ENCODE measurements at places on chromosomes 12 and 14. TPM values are rescaled to one million over a fixed set of nuclear protein-coding genes. Genes with fewer than 3 reads are reported as not detected.

- DNase-seq = no peak
- no peaks in the 10 kb centered on the region for H3K36me3 ChIP-seq
- H3K4me3 ChIP-seq = no peak overlapping the region
- H3K4me1 ChIP-seq = no peaks in the 10 kb centered on the region
- no peak overlapping the region for H3K27ac ChIP-seq
- H3K27me3 ChIP-seq = no peaks in the 10 kb centered on the region
Observed at GRCh38 chr14:80146941-80147340, 64.4 kb downstream of the DIO2 start.

DNA sequence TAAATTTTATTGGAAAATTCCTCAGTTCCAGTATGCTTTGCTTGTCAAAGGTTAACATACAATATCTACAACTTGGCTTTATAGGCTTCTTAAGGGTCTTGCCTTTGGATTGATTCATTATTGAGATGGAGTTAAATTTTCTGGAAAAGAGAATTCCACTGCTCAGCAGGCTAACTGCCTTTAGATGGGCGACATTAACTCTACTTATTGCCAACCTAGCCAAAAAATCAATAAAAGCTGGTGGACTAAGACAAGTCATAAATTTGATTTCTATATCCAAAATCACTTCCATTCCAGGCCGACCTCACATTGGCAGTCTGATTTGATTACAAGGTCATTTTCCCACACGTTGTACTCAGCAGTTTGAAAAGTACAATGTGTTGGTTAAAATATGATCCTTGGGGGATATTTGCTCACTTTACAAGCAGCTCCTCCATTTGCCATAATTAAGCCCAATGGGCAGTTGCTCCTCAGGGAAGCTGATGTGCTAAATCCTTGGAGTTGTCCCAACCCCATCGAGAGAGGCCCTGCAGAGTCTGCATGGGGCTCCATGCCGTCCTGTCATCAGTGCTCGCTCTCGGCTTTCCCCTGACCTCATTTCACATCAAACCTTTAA is 36.1 kb upstream of the CRY1 start:
- no peak overlapping the region for H3K4me3 ChIP-seq
- H3K27me3 ChIP-seq = peaks cover 4% of the 10 kb centered on the region
- H3K4me1 ChIP-seq = no peaks in the 10 kb centered on the region
- H3K36me3 ChIP-seq = no peaks in the 10 kb centered on the region

- peaks cover 63% of the 10 kb centered on the region for H3K27me3 ChIP-seq
- H3K36me3 ChIP-seq = no peaks in the 10 kb centered on the region
- no peak for DNase-seq
- no peak within 1 kb of the TSS for H3K27ac ChIP-seq
- H3K4me3 ChIP-seq = no peak within 1 kb of the TSS
- no peaks in the 10 kb centered on the region for H3K4me1 ChIP-seq
Observed at GRCh38 chr12:52366738-52367485, at the start of gene KRT85. KRT85 (minus strand) TSS chr12:52367481; CDS start chr12:52367405, 76 bp downstream.

DNA sequence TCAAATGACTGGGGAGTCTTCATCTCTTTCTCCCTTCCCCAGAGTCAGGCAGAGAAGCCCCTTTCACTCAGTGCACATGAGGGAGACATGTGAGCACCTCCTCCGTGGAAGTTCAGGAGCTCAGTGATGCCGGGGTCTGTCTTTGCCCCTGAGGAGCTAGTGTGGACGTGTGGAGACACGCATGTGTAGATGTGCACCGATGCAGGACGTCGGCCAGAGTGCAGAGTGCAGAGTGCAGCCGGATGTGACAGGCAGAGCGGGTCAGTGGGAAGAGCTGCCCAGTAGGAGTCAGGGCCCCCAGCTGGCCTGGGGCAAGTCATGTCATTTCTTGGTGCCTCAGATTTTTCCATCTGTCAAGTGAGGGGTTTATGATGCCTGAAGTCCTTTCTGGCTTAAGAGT is 20.7 kb downstream of the TSPAN9 start:
- DNase-seq = no peak
- H3K36me3 ChIP-seq = 0 out of 2 replicates have a peak, but pooled peaks cover 2% of the 10 kb centered on the region
- no peak overlapping the region for H3K27ac ChIP-seq
- peaks cover 18% of the 10 kb centered on the region for H3K4me1 ChIP-seq
- H3K4me3 ChIP-seq = no peak overlapping the region

DNA sequence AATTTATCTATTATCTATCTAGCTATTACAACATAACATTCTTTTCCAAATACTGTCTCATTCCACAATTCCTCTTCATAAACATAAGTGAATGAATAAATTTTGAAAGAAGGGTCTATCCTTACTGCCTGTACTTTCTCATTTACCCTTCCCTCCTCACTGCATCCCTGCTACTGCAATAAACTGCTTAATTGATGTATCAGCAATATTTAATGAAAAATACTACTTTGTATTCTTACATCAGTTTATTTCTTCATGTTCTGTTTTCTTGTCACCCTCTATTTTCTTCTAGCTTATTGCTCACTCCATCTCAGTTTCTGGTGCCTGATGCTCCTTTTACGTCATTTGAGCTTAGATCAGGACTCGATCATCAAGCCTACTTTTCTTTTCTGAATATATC is 695.7 kb upstream of the ATXN7L3B start:
- no peaks in the 10 kb centered on the region for H3K36me3 ChIP-seq
- no peak overlapping the region for H3K4me3 ChIP-seq
- no peak overlapping the region for H3K27ac ChIP-seq
- DNase-seq = no peak

DNA sequence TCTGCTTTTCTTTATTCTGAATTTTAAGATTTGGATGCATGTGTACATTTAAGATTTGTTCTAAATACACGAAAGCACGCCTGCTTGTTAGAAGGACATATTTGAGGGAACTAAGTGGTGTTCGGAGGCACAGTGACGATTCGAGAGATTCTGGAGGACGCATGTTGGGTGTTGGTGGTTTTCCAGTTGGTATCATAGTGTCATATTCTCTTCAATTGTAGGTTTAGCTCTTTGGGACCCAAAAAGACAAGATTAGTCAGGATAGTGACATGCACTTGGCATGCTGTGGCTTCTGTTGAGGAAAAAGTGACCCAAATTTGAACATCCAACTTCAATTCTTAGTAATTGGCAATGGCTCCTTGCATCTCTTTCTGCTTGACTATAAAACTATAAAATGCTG is 30.1 kb downstream of the PRKCH start:
- H3K4me1 ChIP-seq = no peaks in the 10 kb centered on the region
- no peak overlapping the region for H3K27ac ChIP-seq
- H3K27me3 ChIP-seq = peaks cover 14% of the 10 kb centered on the region
- no peak for DNase-seq
- H3K36me3 ChIP-seq = no peaks in the 10 kb centered on the region
- H3K4me3 ChIP-seq = no peak overlapping the region

DNA sequence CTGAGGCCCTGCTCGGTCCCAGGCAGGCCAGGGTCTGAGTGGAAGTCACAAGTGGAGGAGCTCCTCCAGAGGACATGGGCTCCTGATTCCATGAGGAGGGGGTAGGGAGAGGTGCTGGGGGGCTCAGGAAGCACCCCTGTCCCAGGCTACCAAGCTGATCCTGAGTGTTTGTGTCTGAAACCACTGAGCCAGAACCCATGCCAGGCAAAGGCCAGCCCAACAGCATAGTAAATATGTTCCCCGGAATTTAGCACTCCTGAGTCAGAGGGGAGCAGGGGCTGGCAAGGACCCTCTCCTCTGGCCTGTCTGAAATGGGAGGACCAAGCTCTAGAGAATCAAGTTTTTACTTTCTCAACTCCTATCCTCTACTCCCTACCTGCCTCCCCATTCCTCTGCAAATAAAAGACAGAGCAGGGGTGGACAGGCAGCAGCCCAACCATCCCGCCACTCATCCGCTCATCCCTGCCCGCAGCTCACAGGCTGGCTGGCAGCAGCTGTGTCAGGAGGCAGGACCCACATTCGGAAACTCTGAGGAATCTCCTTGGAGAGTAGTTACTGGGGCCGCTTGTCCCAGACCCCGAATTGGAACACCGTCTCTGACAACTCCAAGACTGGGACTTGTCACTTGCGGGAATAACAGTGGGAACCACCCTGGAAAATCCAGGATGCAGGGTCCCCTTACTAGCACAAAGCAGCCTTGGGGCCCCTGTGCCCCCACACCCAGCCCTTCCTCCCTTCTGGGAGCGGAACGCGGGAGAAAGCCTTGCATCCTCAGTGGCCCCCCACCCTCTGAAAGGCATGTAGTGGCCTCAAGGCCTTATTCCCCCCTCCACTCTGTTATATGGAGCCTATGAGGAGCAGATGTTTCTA is 102.5 kb downstream of the ZFP36L1 start:
- peaks cover 46% of the 10 kb centered on the region for H3K4me1 ChIP-seq
- H3K27me3 ChIP-seq = no peaks in the 10 kb centered on the region
- DNase-seq = no peak
- no peak overlapping the region for H3K27ac ChIP-seq
- no peak overlapping the region for H3K4me3 ChIP-seq
- no peaks in the 10 kb centered on the region for H3K36me3 ChIP-seq

DNA sequence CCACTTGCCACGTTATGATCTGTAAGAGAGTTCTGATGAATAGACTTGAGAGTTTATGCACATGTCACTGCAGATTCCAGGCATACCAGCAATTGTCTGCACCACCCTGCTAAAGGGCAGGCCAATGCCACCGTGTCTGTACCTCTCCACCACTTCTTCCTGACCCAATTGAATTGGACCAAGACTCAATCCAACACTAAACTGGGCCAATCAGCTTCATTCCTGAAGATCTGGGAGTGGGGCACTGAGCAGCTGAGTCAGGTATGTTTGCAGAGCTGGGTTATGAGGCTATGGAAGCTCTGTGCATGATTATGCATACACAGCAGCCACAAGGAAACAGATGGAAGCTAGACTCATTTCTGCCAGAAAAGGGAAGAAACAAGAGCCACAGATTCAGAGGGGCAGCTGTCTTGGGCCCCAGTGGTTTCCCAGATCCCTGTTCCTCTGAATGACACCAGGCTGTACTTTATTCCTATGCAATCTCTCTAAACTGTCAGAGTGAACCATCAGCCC is 28.0 kb downstream of the DAO start:
- no peak for DNase-seq
- H3K36me3 ChIP-seq = no peaks in the 10 kb centered on the region
- no peak overlapping the region for H3K4me3 ChIP-seq
- H3K27me3 ChIP-seq = peaks cover 4% of the 10 kb centered on the region
- no peak overlapping the region for H3K27ac ChIP-seq

BRI3BP gene
- 2.5 TPM for total RNA-seq

Measured in IMR-90 (cell line).